ENCODE measurements at places on chromosomes 13 and 19. TPM values are rescaled to one million over a fixed set of nuclear protein-coding genes. Genes with fewer than 3 reads are reported as not detected.

The GPX4 gene
- total RNA-seq: 342 TPM

The ALOX5AP gene
- not detected for total RNA-seq

DNA sequence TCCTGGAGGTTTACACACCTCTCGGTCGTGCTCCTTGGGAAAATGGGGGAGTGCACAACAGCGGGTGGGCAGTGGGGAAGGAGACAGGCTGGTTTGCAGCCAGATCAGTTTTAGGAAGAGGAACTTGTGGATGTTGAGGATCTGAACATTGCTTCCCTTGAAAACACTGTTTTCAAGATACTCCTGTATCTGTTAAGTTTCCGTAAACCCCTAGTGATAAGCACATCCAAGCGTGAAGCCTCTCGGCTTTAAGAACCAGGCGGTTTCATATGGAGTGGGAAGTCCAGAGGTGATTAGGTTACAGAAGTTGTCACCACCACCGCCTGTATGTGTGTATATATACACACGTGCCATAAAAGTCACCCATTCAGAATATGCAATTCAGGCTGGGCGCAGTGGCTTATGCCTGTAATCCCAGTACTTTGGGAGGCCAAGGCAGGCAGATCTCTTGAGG is 47.4 kb downstream of the SIPA1L3 start:
- DNase-seq: no peak

The ZNF546 gene
- 1.9 TPM for total RNA-seq

The KIR3DL1 gene
- total RNA-seq: not detected

The TMEM272 gene
- not detected for total RNA-seq

DNA sequence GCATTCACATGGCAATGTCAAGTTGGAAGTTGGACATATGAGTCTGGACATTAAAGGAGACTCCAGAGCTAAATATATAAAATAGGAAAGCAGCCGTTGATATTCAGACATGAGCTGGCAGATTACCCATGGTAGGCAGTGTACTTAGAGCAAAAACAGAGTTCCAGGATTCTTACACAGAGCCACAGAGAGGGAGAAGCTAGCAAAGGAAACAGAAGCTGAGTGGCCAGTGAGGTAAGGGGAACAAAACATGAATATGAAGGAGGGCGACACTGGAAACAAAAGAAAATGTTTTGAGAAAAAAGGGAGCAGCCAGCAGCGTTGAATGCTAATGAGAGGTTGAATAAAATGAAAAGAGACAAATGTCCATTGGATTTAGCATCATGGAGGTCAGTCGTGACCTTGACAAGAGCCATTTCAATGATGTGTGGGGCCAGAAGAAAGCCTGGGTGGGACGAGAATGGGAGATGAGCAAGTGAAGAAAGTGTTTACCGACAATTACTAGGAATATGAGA is 198.4 kb downstream of the POU4F1 start:
- DNase-seq: no peak
